ENCODE measurements at places on chromosomes 5 and 9. TPM values are rescaled to one million over a fixed set of nuclear protein-coding genes. Genes with fewer than 3 reads are reported as not detected.
A peak's percentile ranks its signal among the peaks of the same experiment; 100 is the strongest.

DNA sequence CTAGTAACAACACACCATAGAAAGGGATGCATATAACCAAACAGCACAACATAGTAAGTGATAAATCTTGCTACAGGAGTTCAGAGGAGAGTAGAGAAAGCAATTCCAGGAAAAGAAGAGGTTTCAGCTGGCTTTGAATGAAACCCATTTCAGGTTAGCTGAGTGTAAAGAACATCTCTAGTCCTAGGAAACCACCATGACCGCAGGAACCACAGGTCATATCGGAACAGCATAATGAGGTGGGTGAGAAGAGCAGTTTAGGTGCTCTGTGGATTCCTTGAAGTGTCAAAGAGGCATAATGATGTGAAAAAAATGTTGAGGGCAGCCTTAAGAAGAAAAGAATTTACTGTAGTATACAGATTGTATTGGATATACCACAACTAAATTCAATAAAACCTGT, 507.5 kb downstream of the MTRR start:
- no peaks in the 10 kb centered on the region for H3K36me3 ChIP-seq
- no peak overlapping the region for H3K4me3 ChIP-seq
- no peaks in the 10 kb centered on the region for H3K4me1 ChIP-seq
- no peaks in the 10 kb centered on the region for H3K27me3 ChIP-seq
- no peak for DNase-seq
- no peak overlapping the region for H3K27ac ChIP-seq

DNA sequence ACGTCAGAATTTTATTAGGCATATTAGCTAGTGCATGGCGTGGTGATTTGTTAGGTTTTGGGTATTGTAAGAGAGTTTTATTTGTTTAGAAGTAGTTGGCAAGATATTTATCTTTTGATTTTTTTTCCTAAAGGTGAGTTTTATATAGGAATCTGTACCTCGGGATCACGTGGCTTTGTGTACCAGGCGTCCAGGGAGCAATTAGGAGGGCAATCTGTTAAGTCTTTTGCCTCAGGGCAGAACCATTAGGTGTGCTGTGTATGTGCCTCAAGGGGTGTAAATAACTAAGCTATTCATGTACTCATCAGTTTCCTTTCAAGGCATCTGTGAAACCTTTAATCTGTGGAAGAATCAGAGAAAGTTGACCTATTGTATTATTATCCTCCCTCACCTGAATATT, 39.4 kb downstream of the ZSWIM6 start:
- no peak overlapping the region for H3K27ac ChIP-seq
- H3K27me3 ChIP-seq = no peaks in the 10 kb centered on the region
- H3K4me3 ChIP-seq = no peak overlapping the region
- no peaks in the 10 kb centered on the region for H3K36me3 ChIP-seq
- no peak for DNase-seq

DNA sequence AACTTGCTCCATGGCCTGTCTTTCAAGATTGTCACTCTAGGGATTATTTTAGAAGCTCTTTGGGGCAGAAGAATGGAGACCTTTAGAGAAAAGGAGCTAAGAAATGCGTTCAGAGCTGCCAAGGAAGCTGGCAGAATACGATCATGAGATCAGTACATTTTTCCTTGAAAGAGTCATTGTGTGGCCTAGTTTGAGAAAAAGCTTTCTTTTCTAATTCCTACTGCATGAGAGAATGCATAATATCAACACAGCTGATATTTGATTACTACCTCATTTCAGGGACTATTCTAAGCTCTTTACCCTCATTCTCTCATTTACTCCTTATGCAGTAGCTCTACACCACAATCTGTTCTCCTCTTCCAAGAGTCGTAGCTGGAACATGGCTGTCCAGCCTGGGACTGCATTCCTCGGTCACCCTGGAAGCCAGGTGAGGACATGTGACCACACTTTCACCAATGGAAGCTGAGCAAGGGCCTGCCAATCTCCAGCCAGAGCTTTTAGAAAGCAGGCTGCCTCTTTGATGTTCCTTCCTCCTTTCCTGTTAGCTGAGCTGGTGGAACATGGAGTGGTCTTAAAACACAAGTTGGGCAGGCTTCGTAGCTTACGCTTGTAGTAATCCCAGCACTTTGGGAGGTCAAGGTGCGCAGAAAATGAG, 99.3 kb upstream of the LHFPL2 start:
- H3K4me3 ChIP-seq = no peak overlapping the region
- DNase-seq = no peak
- peak overlapping the region; percentile 57 for H3K27ac ChIP-seq
- H3K4me1 ChIP-seq = no peaks in the 10 kb centered on the region

The TMOD1 gene
- total RNA-seq = 1.2 TPM

The GLDC gene
- total RNA-seq = 18.3 TPM

GRCh38 chr9:135160862-135161261, 73.4 kb downstream of the OLFM1 start:
- no peak for DNase-seq
- H3K4me1 ChIP-seq = no peaks in the 10 kb centered on the region
- no peaks in the 10 kb centered on the region for H3K27me3 ChIP-seq
- no peak overlapping the region for H3K4me3 ChIP-seq
- no peaks in the 10 kb centered on the region for H3K36me3 ChIP-seq

DNA sequence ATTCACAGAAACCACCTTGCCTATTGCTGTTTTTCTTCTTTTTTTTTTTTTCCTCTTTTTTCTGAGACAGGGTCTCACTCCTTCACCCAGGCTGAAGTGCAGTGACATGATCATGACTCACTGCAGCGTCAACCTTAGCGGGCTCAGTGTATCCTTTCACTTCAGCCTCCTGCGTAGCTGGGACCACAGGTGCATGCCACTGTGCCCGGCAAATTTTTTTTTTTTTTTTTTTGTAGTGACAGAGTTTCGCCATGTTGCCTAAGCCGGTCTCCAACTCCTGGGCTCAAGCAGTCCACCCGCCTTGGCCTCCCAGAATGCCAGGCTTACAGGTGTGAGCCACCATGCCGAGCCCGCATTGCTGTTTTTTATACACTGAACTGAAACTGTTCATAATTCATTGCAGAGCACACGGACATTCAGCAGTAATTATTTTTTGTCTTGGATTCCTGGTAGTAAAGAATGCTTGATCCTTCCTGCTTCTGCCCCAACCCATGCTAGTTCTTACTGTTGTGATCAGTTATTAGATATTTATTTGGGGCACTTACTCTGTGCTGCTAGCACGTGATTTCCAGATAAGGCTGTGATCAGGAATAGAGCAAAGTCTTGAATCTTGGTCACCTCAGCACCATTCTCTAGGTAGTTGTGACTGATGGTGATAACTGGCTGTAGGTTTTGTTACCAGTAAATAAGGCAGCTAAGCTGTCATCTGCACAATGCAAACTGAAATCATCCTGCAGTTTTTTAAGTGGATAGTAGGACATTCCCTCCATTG, 14.0 kb downstream of the MAP3K1 start:
- H3K36me3 ChIP-seq = no peaks in the 10 kb centered on the region
- no peak overlapping the region for H3K27ac ChIP-seq
- peaks cover 99% of the 10 kb centered on the region for H3K4me1 ChIP-seq
- DNase-seq = no peak
- H3K27me3 ChIP-seq = no peaks in the 10 kb centered on the region

DNA sequence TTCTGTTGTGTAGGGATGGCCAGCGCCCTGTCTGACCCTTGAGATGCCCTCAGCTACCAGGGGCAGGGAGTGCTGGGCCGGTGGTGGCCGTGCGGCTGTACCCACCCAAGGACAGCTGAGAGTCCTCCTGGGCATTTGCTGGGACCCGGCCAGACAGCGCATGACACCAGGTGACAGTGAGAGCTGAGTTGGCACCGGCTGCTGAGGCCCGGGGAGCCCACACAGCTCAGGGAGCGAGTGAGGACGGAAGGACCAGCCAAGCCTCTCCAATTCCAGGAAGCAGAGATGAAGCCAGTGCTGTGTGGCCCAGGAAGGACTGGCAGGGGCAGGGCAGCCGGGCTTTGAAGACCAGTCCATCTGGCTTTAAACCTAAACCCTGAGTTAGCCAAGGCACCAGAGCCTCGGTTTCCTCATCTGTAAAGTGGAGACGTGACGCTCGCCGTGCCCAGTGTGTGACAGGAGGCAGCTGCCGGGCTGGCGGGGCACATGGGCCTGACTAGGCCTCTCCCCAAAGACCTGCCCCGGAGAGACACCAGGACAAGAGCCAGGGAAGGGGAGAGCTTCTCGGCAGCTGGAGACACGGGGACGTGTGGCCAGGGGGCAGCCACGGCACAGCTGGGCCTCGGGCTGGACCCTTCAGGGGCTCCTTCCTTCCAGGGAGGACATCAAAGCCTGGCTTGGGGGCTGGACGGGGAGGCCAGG, 3.0 kb upstream of the AGPAT2 start:
- no peaks in the 10 kb centered on the region for H3K27me3 ChIP-seq
- H3K4me3 ChIP-seq = no peak overlapping the region
- H3K36me3 ChIP-seq = no peaks in the 10 kb centered on the region
- peak overlapping the region; percentile 97 for H3K27ac ChIP-seq

DNA sequence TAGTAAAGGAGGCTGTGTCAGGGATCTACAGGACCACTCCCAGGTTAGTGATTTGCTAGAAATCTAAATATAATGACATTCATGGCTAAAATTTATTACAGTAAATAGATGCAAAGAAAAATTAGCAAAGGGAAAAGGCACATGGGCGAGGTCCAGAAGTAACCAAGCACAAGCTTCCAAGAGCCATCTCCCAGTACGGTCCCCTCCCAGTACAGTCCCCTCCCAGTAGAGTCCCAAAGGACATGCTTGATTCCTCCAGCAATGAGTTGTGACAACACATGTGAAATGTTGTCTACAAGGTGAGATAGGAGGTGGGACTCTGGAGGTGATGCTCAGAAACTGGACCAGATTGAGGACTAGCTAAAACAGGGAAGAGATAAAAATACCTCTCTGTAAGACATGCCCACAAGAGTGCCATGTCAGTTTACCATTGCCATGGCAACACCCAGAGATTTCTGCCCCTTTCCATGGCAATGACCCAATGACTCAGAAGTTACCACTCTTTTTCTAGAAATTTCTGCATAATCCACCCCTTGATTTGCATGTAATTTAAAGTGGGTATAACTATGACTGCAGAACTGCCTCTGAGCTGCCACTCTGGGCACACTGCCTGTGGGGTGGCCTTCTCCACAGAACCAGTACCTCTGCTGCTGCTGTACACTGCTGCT, 27.9 kb upstream of the CEMIP2 start:
- H3K27me3 ChIP-seq = no peaks in the 10 kb centered on the region
- no peak overlapping the region for H3K4me3 ChIP-seq
- DNase-seq = no peak
- H3K4me1 ChIP-seq = no peaks in the 10 kb centered on the region
- no peak overlapping the region for H3K27ac ChIP-seq

DNA sequence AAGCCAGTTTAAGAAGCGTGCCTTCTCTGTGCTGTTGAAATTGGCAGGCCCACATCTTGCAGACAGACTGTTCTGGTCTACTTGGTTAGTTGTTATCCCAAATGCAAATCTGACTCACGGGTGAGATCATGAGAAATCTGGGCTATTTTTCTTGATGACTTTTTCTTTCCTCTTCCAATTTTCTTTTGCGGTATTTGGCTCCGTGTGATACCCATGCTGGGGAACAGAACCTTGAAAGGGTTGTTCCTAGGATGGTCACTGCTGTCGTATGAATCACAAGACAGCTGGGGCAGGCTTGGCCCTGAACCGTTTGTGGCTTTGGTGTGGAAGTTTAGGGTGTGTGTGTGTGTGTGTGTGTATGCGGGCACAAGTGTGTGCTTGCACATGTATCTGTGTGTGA, 24.6 kb downstream of the PDZD2 start:
- no peak overlapping the region for H3K4me3 ChIP-seq
- no peaks in the 10 kb centered on the region for H3K4me1 ChIP-seq
- H3K36me3 ChIP-seq = no peaks in the 10 kb centered on the region
- H3K27me3 ChIP-seq = peaks cover 5% of the 10 kb centered on the region

DNA sequence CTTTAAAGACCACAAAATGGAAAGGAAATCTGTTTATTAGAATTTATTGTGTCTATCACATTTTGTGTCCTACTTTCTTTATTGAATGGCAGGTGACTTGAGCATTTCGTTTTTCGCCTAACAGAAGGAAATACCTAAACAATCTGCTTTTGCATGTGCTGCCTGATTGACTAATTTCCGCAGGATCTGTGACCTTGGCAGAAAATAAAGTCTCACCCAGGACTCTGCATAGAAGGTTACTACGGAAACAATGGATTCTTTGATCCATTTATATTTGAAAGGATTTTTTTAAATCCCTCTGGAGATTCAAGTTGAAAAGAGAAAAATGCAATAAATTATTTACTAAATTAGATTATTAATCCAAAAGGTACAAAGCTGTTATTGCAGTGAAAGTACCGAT, 61.0 kb upstream of the CAST start:
- H3K27me3 ChIP-seq = no peaks in the 10 kb centered on the region
- no peak overlapping the region for H3K27ac ChIP-seq
- H3K36me3 ChIP-seq = no peaks in the 10 kb centered on the region
- H3K4me3 ChIP-seq = no peak overlapping the region

The NIPAL4 gene
- total RNA-seq = 14.7 TPM

GRCh38 chr5:136285096-136285855, 80.1 kb downstream of the TRPC7 start:
- DNase-seq = no peak
- H3K27ac ChIP-seq = no peak overlapping the region
- H3K27me3 ChIP-seq = no peaks in the 10 kb centered on the region
- H3K4me1 ChIP-seq = no peaks in the 10 kb centered on the region

GRCh38 chr5:102241809-102242421, 54.2 kb downstream of the SLCO4C1 start:
- no peaks in the 10 kb centered on the region for H3K36me3 ChIP-seq
- no peaks in the 10 kb centered on the region for H3K27me3 ChIP-seq
- no peaks in the 10 kb centered on the region for H3K4me1 ChIP-seq
- no peak overlapping the region for H3K27ac ChIP-seq
- no peak for DNase-seq

The SPINK7 gene
- total RNA-seq = 241 TPM

- H3K27me3 ChIP-seq = no peaks in the 10 kb centered on the region
- H3K4me1 ChIP-seq = peaks cover 38% of the 10 kb centered on the region
- peaks cover 33% of the 10 kb centered on the region for H3K36me3 ChIP-seq
- H3K27ac ChIP-seq = peak overlapping the region; percentile 90
Observed at GRCh38 chr5:181243018-181243563, 615 bp downstream of the RACK1 start.

GRCh38 chr5:104754311-104754995, 1191.9 kb upstream of the NUDT12 start:
- no peaks in the 10 kb centered on the region for H3K4me1 ChIP-seq
- no peak for DNase-seq
- H3K27ac ChIP-seq = no peak overlapping the region
- H3K4me3 ChIP-seq = no peak overlapping the region
- no peaks in the 10 kb centered on the region for H3K27me3 ChIP-seq
- H3K36me3 ChIP-seq = no peaks in the 10 kb centered on the region

GRCh38 chr9:131423171-131423581, 29.3 kb downstream of the PRRC2B start:
- H3K27me3 ChIP-seq = no peaks in the 10 kb centered on the region
- H3K4me3 ChIP-seq = no peak overlapping the region
- H3K27ac ChIP-seq = peak overlapping the region; percentile 85
- DNase-seq = no peak

DNA sequence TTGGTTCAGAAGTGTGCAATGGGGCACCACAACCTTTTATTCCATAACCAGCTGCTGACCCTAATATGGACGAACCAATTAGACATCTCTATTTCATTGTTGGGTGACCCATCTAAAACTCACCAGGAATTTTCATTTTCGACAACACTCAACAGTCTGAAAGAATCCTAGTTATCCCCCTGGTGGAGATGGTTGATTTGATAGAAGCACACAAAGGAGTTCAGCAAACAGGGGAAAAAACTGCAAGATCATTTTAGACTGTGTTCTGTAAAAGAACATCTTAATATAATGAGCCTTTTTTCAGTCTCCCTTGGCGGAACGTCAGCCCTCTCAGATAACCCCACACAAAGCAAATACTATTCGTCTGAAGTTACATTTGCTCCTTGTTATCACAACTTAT, 367.4 kb downstream of the KIAA0825 start:
- no peaks in the 10 kb centered on the region for H3K4me1 ChIP-seq
- no peak overlapping the region for H3K4me3 ChIP-seq
- no peak for DNase-seq
- H3K27me3 ChIP-seq = no peaks in the 10 kb centered on the region
- no peak overlapping the region for H3K27ac ChIP-seq
- no peaks in the 10 kb centered on the region for H3K36me3 ChIP-seq

All from esophagus squamous epithelium (tissue), 5 donors.